H54 (cell line): ENCODE measurements at places on chromosomes 13 and 19.

DNA sequence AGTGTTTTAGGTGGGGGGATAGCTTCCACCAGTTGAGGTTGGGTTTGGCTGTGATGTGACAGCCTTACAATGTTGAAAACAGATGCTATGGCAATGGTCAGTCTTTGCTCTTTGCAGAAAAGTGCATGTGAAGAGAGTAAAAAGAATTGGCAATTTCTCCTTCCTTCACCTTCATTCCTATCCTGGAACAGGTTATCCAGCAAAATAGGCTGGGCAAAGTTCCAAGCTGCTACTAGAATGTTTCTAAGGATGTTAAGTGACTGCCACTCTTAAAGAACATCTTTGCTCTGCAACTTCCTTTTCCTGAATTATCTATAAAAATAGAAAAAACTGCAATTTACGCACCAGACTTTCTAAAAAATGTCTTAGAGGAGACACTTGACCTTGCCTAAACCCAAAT is 50.1 kb upstream of the MYCBP2 start:
- DNase-seq = no peak

GRCh38 chr13:105063676-105064075 is 1471.8 kb downstream of the EFNB2 start:
- no peak for DNase-seq

DNA sequence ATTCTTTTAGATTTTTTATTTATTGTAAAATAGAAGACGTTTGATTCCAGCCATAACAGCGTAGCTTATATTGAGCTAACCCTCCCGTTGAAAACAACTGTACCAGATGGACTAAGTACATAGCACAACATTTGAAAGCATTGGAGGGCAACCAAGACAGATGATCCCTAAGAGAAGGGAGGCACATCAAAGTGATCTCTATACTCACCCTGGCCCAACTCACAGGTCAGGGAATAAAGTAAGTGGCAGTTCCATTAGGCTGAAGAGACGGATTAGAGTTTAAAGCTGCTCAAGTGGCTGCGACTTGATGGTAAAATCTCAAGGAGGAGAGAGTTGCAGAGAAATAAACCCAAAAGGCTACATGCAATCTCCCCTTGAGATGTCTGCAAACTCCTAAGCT is 65.1 kb upstream of the ITM2B start:
- no peak for DNase-seq

- no peak for DNase-seq
Measured at GRCh38 chr13:77696006-77696878, 1.2 kb upstream of the SLAIN1 start.

DNA sequence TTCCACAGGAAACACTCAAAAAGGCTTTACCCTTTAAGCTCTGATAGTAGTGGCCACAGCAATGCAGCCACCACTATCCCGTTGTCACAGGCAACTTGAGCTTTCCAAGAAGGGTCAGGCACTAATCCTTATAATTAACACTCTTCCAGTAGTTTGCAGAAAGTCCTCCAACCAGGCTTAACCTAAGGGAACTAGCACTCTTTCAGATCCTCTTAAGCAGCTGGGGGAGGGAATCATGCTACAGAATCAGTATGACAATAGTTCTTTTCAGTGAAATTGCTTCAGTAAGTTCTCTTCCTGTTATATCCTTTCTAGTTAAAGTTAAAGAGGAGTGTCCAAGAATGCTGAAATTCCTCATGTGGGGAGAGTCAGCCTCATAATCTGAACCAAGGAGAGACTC is 82.2 kb downstream of the TNFSF11 start:
- DNase-seq = no peak

DNA sequence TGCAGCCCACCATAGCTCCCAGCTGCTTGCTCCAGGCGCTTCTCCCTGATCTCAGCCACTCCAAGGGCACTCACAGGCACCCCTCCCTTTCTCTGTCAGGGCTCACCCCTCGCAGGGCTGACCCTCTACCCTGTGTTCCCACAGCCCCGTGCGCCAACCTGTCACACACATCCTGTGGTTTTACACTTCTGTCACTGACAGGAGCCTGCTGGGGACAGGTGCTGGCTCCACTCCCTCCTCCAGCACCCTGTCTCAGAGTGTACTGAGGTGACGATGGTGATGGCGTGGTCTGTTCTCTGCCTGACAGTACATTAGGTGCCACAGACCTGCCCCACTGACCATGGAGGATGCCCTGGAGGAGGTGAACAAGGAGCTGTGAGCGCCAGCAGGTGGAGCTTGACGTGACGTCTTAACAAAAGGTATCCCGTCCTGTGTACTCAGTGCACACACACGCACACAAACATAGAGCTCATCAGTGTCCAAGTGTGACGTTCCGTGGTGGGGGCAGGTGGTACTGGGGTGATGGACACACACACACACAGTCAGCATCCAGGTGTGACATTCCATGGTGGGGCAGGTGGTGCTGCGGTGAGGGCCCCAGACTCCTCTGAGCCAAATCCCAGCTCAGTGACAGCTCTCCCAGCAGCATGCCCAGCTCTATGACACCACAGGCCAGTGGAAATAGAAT is 20.9 kb downstream of the C19orf44 start:
- DNase-seq = no peak

DNA sequence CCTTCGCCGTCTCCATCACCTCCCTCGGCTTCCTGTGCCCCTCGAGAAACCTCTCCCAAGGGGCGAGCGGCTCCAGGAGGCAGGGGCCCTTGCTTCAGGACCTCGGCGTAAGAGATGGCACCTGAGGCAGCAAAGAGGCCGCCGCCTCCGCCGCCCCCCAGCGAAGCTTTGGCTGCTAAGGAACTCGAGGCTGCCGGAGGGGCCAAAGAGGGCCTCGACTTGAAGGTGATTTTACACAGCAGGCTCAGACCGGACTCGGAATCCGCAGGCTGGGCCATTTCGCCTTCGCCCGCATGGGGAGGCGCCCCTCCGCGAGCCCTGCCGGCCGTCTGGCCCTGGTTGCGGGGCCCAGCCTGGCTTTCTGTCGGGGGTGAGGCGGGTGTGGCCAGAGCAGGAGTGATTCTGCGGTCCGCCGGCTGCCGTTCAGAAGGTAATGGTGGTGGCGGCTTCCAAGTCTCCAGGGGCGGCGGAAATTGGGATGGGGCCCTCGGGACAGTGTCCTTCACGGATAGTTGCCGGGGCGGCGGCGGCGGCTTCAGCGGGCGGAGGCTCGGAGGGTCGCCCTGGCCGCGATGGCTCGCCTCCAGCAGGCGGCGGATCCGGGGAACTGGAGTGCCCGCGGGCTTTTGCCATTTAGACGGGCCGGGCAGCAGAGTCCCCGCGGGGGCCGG is 1.4 kb downstream of the GGN start:
- no peak for DNase-seq
